ENCODE measurements at places on chromosomes 12 and 14.

DNA sequence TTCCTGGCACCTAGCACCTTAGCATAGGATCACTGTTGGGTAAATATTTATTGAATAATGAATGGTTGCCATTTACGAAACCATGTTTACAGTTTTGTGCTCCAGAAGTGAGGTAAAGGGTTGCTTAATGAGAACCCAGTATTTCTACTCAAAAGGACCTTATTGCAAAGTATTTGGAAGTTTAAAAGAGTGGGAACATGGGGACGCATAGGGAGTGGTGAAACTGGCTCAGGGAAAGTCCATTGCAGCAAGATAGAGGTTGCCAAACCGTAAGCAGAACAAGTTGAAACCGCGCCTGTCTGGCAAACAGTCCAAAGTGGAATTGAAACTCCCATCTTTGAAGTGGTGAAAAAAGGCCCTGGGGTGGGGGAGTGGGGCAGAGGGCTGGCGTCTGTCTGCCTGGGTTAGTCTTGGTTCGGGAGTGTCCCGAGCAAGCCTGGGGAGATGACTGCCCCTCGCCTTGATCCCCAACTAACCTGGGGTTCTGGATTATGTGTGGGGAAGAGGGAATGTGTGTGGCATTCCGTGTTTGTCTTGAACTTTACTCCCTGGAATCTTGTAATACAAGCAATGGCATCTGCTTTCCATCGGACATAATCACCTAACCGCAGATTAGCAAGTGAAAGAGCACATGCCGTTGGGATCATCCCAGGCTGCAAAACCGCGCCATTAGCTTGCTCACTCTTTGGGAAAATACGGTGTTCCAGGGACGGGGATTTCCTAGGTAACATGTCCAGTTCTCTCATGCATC is 7.2 kb downstream of the ALDH2 start:
- DNase-seq: no peak

GRCh38 chr12:105076098-105076497 is 8.2 kb downstream of the ALDH1L2 start:
- no peak for DNase-seq

DNA sequence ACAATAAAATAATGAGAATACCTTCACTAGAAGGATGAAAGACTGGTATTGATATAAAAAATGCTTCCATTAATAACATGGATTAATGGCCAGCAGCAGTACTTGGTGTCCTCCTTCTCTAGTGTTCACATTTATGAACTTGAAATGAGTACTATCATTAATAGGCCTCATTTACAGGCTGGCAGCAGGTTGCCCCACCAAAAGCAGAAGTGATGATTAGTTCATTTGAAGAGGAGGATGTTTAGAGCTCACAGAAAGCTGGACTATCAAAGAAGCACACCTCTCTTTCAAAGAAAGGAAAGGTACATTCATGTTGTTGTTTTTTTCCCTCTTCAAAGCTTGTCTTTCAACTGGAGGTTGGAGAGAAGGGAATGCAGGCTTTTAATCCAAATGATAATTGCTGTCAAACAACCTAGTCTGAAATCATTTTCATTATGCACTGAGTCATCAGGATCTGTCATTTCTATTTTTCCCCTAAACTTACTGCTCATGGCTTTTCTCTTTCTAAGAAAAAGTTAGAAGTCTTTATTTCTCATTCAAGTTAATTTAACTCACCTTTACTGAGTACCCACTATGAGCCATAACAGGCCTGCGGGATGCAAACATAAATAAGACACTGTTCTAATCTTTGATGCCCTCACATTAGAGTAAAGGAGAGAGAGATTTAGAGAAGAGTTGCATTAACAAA is 157.9 kb upstream of the GRIP1 start:
- DNase-seq: no peak

- DNase-seq: no peak
Measured at GRCh38 chr14:29749327-29749726, 178.3 kb downstream of the PRKD1 start.

- DNase-seq: no peak
Measured at GRCh38 chr14:59823179-59823578, 47.4 kb downstream of the RTN1 start.

GRCh38 chr12:21992823-21993222 is 51.6 kb upstream of the ABCC9 start:
- no peak for DNase-seq

GRCh38 chr12:89702503-89702902 is 6.1 kb downstream of the ATP2B1 start:
- no peak for DNase-seq

GRCh38 chr12:28108599-28108998 is 81.7 kb upstream of the CCDC91 start:
- DNase-seq: no peak

- no peak for DNase-seq
Measured at GRCh38 chr14:52029881-52030280, 39.0 kb downstream of the NID2 start.

GRCh38 chr12:27922531-27923139 is 49.9 kb downstream of the PTHLH start:
- DNase-seq: no peak

DNA sequence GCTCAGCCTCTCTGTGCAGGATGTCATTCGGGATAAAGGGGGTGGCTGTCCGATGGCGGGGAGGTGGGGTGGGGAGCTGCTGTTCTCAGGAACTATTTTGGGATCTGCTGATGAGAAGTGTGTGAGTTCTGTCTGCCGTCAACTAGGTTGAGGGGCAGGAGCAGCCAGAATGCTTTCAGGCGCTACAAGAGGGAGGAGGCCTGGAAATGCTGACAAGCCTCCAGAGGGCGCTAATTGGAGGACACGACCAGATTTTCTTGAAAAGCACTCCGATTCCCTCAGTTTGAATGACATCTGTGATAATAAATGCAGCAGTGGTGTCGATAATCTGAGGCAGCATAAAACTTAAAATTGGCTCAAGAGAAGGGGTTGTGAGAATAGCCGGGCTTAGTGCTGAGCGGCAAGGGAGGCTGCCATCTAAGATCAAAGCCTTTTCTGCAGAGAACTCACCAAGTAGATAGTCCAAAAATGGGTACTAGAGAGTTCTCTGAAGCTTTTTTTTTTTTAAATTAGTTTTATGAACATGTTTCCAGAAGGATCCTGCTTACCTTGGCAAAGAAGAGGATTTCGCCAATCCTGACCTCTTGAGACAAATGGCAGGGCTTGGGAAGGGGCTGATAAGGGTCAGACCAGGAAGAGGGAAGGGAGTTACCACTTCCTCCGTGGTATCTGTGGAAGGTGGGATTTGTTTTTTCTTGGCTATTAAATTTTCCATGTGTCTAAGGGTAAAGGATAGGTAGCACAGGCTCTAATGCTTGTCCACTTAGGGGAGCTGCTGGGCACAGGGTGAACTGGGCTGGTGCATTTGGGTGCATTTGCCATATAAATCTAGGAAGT is 94.4 kb downstream of the CRACR2A start:
- DNase-seq: no peak

DNA sequence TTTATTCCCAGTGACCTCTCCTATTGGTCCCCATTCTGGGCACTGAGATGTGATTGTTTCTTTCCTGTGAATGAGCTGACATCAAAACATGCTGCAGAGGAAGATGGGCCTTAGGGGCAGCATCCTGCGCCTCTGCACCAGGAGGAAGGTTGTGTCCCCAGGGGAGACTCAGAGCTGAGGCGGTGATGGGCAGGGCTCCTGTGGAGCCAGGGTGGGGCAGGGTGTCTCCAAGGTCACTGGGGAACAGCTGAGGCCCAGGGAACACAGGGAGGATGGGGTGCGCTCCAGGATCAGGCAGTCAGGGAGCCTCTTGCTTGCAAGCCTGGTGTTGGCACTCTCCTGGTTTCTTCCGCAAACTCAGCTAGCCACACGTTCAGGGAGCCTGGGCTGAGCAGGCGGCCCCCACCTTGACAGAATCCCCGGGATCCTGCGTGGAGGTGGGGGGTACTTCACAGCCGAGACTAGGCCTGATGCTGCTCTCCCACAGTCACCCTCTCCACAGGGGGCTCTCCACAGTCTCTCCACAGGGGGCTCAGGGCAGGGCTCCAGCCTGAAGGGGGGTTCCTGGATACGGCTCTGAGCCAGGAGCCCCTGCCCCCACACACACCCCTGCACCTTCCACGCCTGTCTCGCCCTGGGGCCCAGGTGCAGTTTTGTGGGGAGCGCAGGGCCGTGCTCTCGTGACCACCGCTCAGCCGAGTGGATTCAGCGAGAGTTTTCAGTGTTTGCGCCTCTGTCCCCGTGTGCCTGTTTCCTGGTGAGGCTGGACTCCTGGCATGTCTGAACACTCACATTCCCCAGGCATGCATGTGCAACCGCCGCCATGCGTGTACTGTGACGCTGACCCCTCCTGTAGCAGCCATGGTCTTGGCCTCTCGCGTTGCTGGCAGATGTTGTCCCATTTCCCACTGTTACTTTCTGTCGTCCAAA is 264.7 kb downstream of the SEC23A start:
- no peak for DNase-seq

DNA sequence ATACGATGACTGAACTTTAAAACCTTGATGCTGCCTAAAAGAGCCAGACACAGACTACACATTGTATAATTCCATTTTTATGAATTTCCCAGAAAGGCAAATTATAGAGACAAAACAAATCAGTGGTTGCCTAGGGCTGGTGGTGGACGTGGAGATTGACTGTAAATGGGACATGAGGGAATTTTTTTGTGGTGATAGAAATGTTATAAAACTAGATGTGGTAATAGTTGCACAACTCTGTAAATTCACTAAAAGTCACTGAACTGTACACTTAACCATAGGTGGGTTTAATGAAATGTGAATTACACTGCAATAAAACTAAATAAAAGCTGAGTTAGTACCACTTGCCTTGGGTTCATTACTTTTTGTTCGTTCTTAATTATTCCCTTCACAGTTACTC is 72.1 kb downstream of the PLEKHA5 start:
- DNase-seq: no peak

- DNase-seq: no peak
Measured at GRCh38 chr12:9799961-9800360, 27.3 kb upstream of the KLRF1 start.

- DNase-seq: no peak
Measured at GRCh38 chr14:29222671-29223268, 456.2 kb downstream of the FOXG1 start.

DNA sequence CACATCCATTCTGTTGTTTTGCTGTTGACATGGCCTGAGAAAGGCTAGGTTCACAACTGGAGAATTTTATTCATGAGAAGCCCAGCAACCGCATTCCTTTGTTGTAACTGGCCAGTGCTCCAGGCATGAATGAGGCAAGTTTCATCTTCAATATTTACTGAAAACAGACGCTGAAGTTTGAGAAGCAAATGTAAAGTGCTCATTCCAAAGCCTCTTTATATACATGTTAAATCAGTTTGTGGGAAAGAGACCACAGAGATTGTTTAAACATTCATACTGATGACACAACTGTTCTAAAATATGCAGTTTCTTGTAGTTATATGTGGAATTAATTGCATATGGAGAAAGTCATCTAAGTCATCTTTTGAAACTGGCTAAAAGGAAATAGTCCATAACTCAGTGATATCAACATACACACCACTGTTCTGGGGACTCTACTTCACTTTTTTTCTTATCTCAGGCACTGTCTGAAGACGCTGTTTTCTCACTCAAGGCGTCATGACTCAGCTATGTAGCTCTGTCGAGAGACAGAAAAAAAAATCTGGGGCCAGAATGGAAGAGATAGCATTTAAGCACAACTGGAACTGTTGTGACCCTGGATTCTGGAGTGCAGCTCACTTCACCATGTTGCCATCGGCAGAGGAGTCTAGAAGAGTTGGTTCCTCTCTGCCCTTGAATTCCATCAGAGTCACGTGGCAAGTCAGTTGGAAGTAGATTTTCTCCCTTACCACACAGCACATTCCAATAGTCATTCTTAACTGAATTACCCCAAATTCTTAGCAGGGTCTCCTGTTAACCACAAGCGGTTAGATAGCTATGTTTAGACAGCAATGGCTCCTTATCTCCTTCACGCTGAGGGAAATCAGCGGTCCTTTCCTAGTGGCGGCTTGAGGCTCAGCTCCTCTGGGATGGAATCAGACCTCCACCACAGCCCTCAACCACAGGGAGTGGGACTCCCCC is 258.4 kb upstream of the HMGA2 start:
- no peak for DNase-seq

DNA sequence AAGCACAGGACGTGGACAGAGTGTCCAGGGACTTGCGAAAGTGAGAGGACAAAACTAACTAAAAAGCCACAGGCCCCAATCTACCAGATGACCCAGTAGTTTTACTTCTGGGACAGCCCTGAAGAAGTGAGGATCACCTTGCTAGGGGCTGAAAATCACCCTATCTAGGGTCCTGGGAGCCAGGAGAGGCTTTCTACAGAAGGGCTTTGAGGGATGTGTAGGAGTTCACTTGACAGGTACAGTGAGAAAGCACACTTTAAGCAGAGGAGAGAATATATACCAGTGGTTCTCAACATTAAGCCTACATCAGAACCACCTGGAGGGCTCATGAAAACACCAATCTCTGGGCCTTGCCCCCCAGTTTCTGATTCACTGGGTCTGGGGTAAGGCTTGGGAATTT is 60.8 kb downstream of the ZNF664 start:
- no peak for DNase-seq

- DNase-seq: no peak
Measured at GRCh38 chr12:13161172-13161571, 35.4 kb upstream of the EMP1 start.

GRCh38 chr12:64273527-64274403 is 51.7 kb upstream of the KICS2 start:
- no peak for DNase-seq

DNA sequence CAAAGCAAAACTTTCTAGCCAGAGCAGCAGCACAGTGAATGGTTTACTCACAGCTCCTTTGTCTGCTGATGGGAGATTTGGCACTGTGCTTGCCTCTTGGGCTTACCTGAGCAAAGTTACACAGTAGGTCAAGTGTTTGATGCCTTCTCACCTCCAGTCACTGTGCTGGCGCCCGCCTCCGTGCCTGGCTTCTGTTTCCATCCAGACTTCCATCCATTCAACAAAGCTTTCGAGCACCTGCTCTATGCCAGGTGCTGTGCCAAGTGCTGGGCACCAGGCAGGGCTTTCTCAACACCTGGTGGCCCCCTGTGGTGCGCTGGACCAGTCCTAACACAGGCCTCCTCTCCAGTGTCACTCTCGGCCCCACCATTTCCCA is 199.2 kb upstream of the EEA1 start:
- DNase-seq: no peak

DNA sequence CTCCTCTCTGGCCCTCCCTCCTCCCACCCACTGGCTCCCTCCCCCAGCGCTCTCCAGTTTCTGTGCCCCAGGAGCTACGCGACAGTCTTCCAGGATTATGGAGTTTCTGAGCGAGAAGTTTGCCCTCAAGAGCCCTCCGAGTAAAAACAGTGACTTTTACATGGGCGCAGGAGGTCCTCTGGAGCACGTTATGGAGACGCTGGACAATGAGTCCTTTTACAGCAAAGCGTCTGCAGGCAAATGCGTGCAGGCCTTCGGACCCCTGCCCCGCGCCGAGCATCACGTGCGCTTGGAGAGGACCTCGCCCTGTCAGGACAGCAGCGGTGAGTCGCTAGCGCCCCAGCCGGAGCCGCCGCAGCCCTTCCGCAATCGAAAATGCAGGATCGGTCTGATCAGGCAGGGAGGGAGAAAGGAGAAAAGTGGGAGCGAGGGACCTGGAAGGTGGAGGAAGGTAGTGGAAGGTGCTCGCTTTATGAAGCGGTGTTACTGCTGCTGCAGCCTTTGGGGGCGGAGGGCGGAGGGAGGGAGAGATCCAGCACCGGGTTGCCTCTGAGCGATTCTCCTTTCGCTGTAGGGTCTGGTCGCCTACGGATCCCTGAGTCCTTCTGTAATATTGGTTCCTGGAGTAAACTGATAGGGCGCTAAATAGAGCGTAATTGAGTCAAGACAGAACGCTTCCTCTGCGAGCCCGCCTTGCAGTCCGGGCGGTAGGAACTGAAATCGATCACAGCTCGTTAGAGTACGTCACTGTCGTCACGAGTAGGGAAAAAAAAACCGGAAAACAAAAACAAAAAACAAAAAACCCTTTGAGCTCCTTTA is at the start of gene ALX1:
Gene ALX1 (plus strand): TSS at position 56 of the 819 bp plus-strand sequence. CDS start 42 bp downstream, at position 98.
- DNase-seq: no peak

- DNase-seq: no peak
Measured at GRCh38 chr14:99484106-99484505, 2.9 kb downstream of the CCNK start.
